Activated CD8-positive, alpha-beta memory T cell treated with anti-CD3 and anti-CD28 coated beads for 1 hour (primary cell): ENCODE measurements at places on chromosomes 7 and 10.

GRCh38 chr7:97011536-97012364, 6.4 kb downstream of the DLX6 start:
- no peak for DNase-seq

GRCh38 chr10:43237128-43237527, 29.7 kb downstream of the RASGEF1A start:
- no peak for DNase-seq

- DNase-seq = no peak
Measured at GRCh38 chr10:90642136-90642535, 215.7 kb downstream of the HTR7 start.

- DNase-seq = peak; percentile 5
Measured at GRCh38 chr10:22252801-22253579, 35.2 kb upstream of the EBLN1 start.

DNA sequence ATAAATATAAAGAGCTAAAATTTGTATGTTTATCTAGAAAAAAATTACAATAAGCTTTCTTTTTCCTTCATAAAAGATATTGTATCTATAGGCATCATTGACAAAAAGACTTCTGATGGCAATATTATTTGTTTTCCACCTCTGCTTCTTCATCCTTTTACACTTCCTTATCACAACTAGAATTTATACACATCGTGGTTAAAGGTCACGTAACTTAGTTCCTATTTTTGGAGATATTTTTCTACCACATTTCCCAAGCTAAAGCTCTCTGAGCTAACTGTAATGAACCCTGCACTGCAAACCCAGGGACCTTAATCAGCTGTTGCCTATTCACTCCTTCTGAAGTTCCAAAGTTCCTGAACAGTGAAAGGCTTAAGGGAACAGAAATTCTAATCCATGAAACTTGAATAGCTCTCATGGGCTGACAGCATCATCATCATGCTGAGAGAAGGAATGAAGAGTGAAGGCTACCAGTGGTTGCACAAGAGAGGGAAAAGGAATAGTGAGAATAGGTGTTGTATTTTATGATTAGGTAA, 106.1 kb upstream of the SLC13A1 start:
- no peak for DNase-seq

GRCh38 chr10:35640474-35640873, 1.6 kb downstream of the FZD8 start:
- no peak for DNase-seq

DNA sequence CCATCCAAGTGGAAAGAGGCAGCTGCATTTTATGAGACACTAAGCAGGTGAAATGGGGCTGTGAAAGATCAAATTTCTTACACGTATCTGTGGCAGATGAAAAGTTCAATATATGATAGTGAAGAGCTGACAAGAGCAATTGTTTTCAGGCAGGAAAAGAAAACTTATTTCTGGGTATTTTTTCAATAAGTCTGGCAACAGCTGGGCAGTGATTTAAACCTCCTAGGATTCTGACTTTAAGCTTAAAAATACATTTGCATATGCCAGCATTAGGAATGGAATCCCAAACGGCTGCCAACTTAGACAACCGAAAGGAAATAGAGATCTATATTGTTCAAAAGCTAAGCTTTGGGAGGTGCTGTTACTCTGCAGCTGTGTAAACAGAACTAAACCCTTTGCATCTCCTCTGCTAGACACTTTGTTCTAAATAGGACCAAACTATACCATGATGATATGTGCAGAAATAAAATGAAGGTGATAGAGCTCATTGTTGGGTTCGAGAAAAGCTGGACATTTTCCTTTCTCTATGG, 26.1 kb downstream of the DYNC1I1 start:
- DNase-seq = no peak

GRCh38 chr7:47601119-47601880, 19.4 kb upstream of the TNS3 start:
- no peak for DNase-seq

- DNase-seq = no peak
Measured at GRCh38 chr7:108455551-108455997, 662 bp downstream of the NRCAM start.

- no peak for DNase-seq
Measured at GRCh38 chr10:113293167-113293566, 259.7 kb upstream of the HABP2 start.

DNA sequence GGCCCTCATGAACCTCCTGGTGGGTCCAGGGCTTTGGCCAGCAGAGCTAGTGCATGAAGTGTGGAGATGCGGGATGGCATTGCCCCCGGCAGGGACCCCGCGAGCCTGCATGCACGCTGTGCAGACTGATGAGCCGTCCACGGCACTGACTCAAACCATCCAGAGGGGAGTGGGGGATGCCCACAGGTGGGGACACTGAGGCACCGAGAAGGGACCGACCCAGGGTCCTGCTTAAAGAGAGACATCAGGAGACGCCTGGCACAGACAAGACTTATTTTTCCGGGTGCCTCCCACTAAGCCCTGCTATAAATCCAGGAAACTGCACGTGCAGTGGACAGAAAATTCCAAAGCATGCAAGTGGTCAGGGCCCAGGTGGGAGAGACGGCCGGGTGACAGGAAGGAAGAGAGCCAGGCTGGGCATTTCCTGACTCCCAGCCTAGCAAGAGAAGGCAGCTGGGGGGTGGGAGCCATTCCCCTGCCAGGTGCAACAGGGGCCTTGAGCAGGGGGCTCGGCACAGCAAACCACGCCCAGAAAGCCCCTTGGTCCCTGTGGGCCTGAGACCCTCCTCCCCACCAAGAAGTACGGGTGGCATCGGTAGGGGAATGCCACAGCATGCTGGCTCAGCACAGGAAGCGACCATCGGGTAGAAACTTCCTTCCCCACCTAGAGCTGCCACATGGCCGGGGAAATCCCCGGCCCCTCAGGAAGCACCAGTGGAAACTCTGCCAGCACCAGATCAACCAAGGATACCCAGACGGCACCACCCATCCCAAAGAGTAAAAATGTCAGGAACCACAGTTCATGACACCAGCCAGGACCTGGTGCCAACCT, 91.5 kb downstream of the FOXL3 start:
- no peak for DNase-seq

GRCh38 chr10:13079776-13080050, 20.2 kb upstream of the OPTN start:
- no peak for DNase-seq

GRCh38 chr7:2312267-2312929, 1.8 kb downstream of the SNX8 start:
- DNase-seq = no peak

- no peak for DNase-seq
Measured at GRCh38 chr10:62939698-62940097, 123.5 kb upstream of the EGR2 start.
